Keratinocyte (primary cell): ENCODE measurements at places on chromosomes 3 and 15.

GRCh38 chr15:65249641-65250040, 37.0 kb downstream of the PARP16 start:
- DNase-seq, result no peak

DNA sequence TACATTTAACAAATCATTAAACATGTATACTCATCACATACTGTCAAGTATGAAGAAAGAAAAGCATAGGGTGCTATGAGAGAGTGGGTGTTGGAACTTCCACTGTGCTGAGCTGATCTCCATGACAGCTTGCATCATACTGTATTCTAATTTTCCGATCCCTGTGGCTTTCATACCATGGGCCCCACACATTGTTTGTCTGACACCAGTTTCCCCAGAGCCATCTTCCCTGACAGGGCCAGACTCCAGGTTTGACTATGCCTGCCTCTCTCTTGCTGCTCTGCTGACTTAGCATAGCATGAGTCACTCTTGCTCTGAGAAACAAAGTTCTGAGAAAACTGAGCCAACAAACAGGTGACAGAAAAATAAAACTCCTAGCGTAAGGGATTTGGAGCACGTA, 37.0 kb upstream of the CASR start:
- DNase-seq, result no peak

DNA sequence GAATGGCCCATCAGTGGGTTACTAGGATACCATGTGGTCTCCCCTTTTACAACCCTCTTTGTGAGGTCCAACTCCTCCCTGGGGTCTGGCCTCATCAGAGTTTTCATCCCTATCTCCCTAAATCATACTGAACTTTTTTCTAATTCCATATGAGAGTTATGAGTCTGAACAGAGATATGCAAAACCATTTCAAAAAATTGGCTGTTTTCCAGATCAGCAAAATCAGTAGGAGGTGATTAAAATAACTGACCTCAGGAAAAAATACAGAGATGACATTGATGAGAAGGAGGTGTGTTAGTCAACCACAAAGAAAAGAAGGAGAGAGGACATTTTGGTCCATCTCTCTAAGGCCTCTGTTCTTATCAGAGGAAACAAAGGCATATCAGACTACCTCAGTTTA, 200.8 kb upstream of the CFAP20DC start:
- no peak for DNase-seq

GRCh38 chr3:109640146-109640652, 302.9 kb upstream of the DPPA4 start:
- no peak for DNase-seq

- no peak for DNase-seq
Measured at GRCh38 chr3:150612494-150612893, 9.4 kb downstream of the SELENOT start.

- no peak for DNase-seq
Measured at GRCh38 chr3:194806991-194807630, 121.4 kb downstream of the FAM43A start.

DNA sequence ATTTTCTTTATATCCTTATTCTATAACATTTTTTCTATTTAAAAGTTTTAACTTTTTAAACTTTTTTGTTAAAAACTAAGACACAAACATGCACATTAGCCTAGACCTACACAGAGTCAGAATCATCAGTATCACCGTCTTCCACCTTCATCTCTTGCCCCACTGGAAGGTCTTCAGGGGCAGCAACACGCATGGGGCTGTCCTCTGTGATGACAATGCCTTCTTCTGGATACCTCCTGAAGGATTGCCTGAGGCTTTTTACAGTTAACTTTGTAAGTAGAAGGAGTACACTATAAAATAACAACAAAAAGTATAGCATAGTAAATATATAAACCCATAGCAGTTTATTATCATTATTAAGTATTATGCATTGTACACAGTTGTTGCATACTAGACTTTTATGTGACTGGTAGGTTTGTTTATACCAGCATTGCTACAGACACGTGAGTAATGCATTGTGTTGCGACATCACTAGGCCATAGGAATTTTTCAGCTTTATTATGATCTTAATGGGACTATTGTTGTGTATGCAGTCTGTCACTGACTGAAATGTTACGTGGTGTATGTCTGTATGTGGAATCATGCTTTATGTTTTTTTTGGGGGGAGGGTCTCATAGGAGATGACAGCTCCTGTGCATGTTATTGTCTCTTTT, 18.2 kb downstream of the ATP1B3 start:
- no peak for DNase-seq

DNA sequence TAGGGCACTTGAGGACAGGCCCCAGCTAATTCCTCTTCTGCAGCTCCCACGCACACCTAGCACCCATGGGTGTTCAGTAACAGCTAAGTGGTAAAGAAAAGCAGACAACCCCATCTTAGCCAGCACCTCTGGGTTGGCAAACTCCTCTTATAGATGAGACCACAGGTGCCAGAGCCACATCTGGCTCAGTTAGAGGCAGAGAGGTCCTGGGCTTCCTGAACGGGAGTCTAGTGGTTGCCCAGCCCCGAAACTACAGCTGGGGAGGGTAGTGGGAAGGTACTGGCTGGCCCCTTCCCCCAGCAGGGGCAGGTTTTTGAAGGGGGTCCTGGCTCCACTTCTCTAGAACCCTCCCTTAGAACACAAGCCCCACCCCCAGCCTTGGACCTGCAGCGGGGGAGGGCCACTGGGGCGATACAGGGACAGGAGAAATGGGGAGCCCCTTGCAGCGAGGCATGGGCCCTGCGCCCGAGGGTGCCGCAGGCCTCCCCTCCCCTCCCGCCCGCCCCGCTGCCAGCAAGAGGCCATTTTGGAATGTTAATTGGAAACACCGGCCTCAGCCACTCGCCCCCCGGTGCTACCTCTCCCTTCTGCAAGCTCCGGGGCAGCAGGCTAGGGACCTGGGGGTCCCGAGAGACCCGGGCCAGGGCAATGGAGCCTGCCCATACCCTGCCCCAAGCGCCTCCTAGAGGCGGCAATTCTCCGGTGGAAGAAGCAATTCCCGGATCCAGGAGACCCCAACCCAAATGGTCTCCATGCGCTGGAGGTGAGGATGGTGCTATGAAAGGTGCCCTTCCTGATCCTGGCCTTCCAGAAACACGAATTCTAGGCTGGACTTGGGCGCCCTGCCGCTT, 1.5 kb downstream of the DUSP7 start:
- DNase-seq, result no peak

- DNase-seq, result no peak
Measured at GRCh38 chr15:71117714-71118305, 2.5 kb downstream of the THSD4 start.

DNA sequence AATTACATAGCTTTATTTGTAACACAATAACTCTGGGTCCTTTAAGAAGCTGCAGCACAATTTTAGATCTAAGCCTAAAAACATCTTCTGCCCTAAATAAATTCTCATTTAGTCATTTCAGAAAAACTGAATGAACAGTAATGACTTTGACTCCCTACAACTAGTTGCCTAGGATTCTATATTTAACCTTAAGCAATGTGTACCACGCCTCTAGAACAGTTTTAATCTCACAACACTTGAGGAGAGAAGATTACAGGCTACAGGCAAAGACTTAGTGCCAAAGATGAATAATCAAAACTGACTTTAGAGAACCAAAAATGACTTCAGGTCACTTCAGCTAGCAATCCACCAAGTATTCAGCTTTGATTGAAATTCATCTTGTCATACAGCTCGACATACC, 192.8 kb downstream of the ULK4 start:
- no peak for DNase-seq

- peak; percentile 41 for DNase-seq
Measured at GRCh38 chr3:177810162-177810623, 612.9 kb upstream of the TBL1XR1 start.

- DNase-seq, result no peak
Measured at GRCh38 chr3:89577637-89578530, 470.5 kb downstream of the EPHA3 start.

DNA sequence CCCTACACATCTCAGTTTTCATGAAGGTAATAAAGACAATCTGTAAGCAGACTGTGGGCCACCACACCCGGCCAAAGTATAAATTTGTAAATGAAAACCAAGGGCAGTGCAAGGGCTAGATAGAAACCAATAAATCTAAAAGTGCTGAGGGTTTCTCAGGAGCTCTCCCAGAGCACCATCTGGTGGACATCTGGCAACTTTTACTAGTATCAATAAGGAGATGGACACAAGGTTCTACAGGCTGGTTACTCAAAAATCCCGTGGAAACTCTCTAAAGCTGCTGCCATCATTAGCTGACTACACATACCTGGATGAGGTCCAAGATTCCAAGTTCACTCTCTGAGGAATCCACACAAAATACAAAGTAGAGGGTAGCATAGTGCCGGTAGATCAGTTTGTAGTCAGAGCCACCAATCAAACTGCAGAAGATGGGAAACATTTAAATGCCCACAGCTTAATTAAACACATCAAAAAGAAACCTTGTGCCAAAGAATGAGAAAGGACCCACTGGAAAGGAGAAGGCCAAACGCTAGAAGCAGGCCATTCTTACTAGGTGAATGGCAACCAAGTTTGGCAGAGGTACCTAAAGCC, 5.5 kb downstream of the AP3S2 start:
- DNase-seq, result no peak

GRCh38 chr15:63185206-63185605, 4.2 kb upstream of the RAB8B start:
- no peak for DNase-seq

DNA sequence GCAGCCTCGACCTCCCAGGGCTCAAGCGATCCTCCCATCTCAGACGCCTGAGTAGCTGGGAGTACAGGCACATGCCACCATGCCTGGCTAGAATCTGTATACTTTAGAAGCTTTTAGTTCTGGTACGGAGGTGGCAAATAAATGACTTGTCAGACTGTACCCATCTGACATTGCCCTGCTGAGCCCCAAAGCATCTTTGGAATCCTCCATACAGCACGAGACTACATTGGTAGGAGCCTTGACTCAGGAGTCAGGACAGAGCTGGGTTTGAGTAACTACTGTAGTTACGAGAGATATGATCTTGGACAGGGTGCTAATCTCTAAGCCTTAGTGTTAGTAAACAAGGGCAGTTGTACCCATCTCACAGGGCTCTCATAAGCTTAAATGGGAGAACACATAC, 67.8 kb upstream of the NPHP3 start:
- no peak for DNase-seq

GRCh38 chr15:88622605-88622975, 1.4 kb downstream of the AEN start:
- DNase-seq, result no peak

DNA sequence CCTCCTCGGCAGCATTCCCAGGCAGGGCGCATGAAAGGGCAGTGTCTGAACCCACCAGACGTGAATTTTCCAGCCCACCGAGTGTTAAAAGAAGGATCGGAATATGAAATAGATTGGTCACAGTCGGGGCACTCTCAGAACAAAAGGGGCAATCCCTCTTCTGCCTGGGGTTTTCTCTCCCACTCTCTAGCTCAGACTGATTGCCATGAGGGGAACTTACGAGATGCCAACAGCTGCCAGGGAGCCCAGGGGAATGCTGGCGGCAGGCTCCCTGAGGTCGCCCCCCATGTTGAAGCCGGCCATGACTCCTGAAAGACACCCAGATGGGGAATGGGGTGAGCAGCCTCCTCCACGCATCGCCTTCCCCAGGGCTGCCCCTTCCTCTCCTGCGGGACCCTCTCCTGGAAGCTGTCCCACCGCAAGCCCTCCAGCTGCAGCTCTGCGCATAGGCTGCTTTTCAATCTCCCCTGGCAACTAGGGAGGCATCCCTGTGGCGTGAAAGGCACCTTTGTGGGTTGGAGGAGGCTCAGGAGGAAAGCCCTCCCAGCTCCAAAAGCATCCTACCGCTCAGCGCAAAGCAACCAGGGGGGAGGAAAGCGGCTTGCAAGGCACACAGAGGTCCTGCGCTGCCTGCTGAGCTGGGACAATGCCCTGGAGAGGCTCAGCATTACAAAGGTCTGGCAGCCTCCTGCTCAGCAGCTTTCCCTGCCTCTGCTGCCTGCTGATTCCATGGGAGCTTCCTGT, 64.8 kb upstream of the HEG1 start:
- no peak for DNase-seq

- DNase-seq, result no peak
Measured at GRCh38 chr15:27046880-27047279, 75.9 kb downstream of the GABRG3 start.

DNA sequence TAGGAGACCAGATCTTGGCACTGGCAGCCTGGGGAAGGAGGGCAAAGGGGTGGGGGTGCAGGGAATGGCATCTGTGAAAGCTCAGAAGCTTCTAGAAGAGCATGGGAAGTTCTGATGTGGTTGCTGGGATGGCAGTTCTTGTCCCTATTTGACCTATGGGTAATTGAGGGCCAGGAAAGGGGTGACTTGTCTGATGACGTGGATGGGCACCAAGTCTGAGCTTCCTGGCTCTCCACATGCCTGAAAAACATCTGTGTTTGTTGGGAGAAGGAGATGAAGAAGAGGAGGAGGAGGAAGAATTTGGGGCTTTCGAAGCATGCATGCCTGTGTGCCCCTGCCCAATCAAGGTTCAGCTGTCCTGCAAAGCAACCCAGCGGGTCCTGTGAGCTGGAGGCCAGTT, 158.8 kb downstream of the SMAD6 start:
- no peak for DNase-seq

- DNase-seq, result peak; percentile 59
Measured at GRCh38 chr3:39177708-39178332, 14.6 kb downstream of the XIRP1 start.

- no peak for DNase-seq
Measured at GRCh38 chr15:41714291-41714690, 54.1 kb downstream of the MGA start.

GRCh38 chr3:51282931-51283330, 102.2 kb upstream of the MANF start:
- no peak for DNase-seq

DNA sequence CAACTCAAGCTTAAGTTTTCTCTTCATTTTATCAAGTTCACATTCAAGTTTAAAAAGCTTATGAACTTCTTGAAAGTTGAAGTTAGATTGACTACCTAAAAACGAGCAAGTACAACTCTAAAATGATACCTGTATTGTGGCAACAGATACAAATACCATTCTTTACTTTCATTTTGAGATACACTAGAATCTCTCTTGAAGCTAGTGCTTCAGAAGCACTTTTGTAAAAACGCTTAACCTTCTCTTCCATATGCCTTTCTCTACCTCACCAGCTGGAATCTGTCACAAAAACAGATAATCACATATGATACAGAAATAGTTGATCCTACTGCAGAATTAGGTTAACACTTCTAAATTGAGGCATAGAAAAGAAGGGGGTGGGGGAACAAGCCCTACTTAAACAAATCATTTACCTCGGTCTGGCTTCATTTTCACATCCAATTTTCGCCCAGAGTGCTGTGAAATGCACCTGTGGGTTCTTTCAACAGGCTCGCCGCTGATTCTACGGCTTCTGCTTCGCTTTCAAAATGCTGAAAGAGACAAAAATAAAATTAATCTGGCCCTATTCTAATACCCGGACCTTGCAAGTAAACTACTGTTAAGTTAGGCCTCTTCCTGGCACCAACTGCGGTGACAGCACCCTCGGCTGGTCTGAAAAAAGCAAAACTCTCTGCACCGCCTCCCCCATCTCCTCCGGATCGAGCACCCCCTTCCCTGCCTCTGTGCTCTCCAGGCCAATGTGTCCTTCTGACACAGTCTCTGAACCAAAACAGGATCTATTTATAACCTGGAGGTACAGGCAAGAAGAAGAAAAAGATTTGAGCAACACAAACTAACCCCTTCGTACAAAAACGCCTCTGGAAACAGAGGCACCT, 1.4 kb downstream of the ATOSA start:
- DNase-seq, result no peak
